ENCODE measurements at places on chromosomes 13 and 19. TPM values are rescaled to one million over a fixed set of nuclear protein-coding genes. Genes with fewer than 3 reads are reported as not detected.
A peak's percentile ranks its signal among the peaks of the same experiment; 100 is the strongest.

DNA sequence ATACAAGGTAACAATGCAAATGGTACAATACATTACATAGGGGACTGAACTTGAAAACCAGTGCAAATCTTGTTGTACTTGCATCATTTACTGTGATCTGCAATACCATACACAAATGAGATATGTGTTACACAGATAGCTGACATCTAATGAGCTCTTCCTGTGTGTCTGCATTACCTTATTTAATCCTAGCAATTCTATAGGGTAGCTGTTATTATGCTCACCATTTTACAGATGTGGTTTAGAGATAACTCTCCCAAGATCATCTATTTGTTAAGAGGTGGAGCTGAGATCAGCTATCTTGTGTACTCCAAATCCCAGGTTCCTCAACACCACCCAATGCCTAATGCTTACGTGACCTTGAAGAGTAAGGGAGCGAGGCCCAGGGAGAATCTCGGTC, 21.4 kb upstream of the SERP2 start:
- DNase-seq: no peak

GRCh38 chr13:18628428-18628827, 553.2 kb downstream of the TUBA3C start:
- DNase-seq: no peak

- DNase-seq: peak; percentile 33
Observed at GRCh38 chr19:2150794-2151338, 500 bp downstream of the AP3D1 start.

DNA sequence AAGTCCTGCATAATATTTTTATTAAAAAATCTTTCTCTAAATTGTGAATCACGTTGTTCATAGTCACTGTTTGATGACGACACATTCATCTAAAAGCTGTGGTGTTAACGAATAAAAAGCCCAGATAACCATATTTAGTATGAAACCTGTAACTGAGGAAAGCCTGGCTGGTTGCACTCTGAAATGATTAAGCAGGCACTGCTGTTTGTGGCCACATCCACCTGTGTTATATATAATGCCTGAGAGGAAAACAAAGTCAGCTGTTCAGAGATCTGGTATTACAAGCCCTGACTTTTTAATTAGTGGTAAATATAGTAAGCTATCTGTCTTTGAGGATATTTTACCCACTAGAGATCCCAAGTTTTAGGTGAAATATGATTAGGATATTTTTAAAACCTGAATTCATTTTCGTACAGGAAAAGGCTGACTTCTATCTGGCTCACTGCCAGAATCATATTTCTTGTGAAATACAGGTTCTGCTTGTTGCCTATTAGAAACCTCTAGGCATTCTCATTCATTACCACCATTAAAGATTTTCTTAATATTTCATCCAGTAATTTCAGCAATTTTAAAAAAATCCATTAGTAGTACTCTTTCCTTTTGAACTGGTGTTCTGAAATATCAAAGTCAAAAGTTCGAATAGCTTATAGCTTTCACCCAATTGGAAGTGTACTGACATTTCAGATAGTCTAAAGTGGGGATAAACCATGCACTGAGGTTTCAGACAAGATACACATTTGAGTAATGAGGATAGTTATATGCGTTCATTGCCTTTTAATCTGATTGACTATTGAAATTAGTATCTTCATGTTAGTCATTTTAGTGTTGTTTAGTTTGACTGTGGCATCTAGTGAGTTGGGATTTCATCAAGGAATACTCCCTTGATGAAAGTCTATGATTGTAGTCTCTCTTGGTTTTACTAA, 79.7 kb downstream of the LMO7 start:
- peak; percentile 16 for DNase-seq

GRCh38 chr19:35859414-35859813, 2.7 kb downstream of the KIRREL2 start:
- no peak for DNase-seq

- DNase-seq: no peak
Observed at GRCh38 chr19:13670846-13671245, 93.5 kb upstream of the MRI1 start.

- no peak for DNase-seq
Observed at GRCh38 chr13:23656637-23657371, 86.6 kb downstream of the TNFRSF19 start.

DNA sequence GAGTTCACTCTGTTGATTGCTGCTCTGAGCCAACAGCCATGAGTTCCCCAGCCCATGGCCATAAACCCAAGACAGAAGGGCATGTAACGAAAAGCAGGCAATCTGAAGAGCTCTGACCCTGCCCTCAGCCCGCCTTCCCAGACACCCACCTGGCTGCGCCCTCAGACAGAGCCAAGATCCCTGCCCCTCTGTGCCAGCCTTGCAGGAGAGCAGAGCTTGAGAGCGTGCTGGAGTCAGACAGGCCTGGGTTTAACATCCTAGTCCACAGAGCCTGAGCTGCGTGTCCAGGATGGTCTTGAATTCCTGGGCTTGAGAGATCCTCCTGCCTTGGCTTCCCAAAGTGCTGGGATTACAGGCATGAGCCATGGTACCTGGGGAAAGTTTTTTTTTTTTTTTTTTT, 19.0 kb upstream of the EMC10 start:
- DNase-seq: no peak

DNA sequence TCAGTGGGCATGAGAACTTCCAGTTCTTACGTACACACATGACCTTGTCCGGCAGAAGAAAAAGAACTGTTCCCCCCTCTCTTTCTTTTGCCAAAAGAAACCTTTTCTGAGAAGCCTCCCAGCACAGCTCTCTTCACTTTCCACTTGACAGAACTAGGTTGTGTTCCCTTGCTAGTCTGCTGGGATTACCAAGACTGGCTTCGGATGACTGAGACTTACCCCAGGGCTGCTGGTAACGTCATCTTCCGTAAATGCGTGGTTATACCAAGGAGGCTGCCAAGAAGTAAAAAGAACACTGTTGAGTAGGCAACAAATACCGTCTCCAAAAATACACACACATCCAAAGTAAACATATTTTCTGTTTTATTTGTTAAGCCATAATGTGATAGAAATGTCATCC, 908.2 kb downstream of the EFNB2 start:
- DNase-seq: no peak

DNA sequence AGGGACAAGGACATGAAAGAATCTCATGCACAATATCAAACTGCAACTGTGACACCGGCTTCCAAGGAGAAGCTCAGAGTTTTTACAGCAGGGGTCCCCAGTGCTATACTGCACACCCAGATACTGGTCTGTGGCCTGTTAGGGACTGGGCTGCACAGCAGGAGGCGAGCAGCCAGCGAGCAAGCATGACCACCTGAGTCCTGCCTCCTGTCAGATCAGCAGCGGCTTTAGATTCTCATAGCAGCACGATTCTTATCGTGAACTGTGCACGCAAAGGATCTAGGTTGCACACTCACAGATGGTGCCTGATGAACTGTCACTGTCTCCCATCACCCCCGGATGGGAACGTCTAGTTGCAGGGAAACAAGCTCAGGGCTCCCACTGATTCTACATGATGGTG, 13.1 kb upstream of the CD22 start:
- no peak for DNase-seq

DNA sequence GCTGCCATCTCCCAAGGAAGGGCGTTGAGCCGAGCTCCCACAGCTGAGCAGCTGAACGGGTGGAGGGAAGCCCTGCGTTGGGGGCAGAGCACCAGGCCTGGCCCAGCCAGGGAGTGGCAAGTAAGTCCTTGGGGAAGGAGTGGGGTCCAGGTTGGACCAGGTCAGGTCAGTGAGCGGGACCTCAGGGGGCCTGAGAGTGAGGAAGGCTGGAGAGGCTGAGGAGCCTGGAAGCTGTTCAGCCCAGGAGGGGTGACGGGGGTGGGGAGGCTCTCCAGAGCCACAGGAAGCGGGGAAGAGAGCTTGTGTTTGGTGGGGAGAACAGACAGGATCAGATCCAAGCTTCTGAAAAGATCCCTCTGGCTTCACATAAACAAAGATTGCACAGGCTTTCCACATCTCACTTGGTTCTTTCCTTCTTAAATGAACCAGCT, 55.4 kb upstream of the ATP12A start:
- no peak for DNase-seq

DNA sequence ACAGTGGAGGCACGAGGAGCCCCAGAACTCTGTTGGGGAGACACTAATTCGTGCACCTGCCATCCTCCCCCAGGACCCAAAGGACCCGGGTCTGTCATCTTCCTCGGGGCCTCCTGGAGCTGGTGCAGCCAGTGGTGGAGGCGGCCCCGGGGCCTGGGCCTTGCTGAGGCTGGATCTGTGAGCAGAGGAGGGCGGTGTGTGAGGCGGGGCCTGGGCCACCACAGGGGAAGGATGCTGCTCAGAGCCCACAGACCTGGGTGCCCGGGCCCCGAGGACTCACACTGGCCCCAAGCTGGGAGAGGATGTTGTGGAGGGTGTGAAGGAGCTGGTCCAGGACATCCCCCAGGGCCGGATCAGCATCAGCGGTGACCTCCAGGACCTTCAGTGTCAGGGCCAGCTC, 8.3 kb downstream of the IFNL3 start:
- peak; percentile 38 for DNase-seq

- DNase-seq: no peak
Observed at GRCh38 chr13:50678464-50679162, 164.9 kb downstream of the DLEU7 start.

DNA sequence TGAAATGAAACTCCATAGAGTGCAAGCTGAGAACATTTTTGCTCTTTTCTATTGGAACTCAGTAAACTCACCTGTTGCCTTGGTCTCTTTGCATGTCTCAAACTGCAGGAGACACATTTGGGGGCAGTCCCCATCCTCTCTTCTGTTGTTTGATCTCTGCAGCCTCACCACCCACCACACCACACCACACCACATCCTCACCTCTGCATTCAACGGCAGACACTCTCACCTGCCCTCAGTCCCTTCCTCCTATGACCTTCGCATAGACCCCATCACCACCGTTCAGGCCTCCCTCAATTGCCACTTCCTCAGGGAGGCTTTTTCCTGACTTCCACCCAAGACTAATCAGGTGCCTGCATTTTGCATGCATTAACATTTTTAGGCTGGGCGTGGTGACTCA, 14.4 kb upstream of the TPM4 start:
- peak; percentile 58 for DNase-seq

- no peak for DNase-seq
Observed at GRCh38 chr19:19743176-19743575, 10.3 kb upstream of the ZNF14 start.

GRCh38 chr19:57465680-57466381, 8.9 kb upstream of the VN1R1 start:
- peak; percentile 20 for DNase-seq

GRCh38 chr19:12884926-12885748, 1.9 kb downstream of the KLF1 start:
- peak; percentile 96 for DNase-seq

DNA sequence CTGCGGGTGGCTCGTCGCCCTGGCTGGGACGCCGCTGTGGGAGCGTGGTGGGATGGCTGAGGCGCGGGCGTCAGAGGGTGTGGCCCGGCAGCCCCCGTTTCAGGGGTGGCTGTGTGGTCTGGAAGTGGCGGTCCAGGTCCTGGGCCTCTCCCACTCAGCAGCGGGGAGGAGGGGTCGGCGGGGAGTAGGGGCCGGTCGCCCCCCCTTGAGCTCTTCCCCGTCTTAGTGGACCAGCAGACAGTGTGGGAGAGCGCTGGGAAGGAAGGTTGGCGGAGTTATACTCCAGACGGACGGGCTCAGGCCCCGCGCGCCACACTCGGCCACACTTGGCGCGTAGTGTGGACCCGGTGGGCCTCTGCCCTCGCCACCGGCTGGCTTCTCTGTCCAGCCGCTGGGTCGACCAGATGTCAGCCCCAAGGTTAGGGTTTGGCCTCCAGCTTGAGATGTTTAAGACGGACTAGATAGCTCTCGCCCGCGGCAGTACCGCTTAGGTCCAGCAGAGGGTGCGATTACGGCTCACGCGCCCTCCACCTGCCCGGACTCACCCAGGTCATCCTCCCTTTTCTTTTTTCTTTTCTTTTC, 21.7 kb upstream of the ZNF429 start:
- peak; percentile 77 for DNase-seq

- DNase-seq: no peak
Observed at GRCh38 chr19:1233115-1233667, 4.6 kb downstream of the CBARP start.

DNA sequence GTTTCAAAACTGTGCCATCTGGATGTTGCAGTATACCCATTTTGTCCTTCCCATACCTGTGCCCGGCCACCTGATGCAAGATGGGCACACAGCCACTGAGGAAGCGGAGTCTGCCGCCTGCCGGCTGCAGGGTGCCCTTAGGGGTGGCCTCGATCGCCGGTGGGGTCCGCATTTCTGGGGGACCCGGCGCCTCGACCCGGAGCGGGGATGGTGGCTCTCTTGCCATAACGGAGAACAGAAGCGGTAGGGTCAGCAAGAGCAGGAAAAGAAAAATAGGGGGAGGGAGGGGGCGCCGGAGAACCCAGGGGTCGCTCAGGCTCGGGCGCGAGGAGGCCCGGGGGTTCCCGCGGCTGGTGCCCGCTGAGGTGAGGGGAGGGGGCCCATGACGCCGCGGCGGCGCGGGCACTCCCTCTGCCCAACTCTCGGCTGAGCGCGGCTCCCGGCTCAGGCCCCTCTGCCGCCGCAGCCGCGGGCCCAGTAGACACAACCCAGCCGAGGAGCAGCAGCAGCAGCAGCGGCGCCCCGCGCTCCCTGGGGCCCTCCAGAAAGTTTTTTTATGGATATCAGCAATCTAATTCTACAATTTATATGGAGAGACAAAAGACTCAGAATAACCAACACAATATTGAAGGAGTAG, 13.8 kb upstream of the CYP4F2 start:
- DNase-seq: no peak

- no peak for DNase-seq
Observed at GRCh38 chr13:67062160-67062559, 168.0 kb downstream of the PCDH9 start.

DNA sequence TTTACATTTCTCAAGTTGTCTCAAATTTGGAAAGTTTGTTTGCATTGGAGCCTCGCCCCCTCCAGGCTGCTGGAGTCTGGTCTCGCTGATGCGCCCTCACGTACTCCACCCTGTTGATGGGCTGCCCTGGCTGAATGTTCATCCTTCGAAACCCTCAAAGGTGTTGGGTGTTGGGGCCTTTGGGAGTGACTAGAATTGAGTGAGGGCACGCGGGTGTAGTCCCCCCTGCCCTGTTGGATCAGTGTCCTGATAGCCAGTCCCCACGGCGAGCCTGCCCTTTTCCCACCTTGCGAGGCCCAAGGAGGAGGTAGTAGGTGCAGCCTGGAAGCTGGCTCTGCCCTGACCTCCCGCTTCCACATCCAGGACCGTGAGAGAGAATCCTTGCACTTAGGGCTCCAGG, 14.8 kb downstream of the TFDP1 start:
- no peak for DNase-seq

GRCh38 chr19:11463391-11463790, 17.5 kb downstream of the ELAVL3 start:
- DNase-seq: peak; percentile 37

- peak; percentile 78 for DNase-seq
Observed at GRCh38 chr19:54523403-54523802, 20.8 kb downstream of the LAIR2 start.

- no peak for DNase-seq
Observed at GRCh38 chr19:4086411-4086867, 19.7 kb upstream of the ZBTB7A start.

The LSM14A gene
- 106 TPM for total RNA-seq

The ZNF554 gene
- 2.0 TPM for total RNA-seq

The EBI3 gene
- total RNA-seq: 11.0 TPM

The PRRG2 gene
- 0.85 TPM for total RNA-seq

The RASL11A gene
- total RNA-seq: 4.8 TPM

The PNMA8A gene
- total RNA-seq: 0.17 TPM

The ZNF560 gene
- total RNA-seq: not detected

The IZUMO2 gene
- not detected for total RNA-seq

The C13orf42 gene
- total RNA-seq: not detected

The TMEM38A gene
- 0.76 TPM for total RNA-seq

The ZNF563 gene
- total RNA-seq: 6.3 TPM

The PRODH2 gene
- not detected for total RNA-seq

The F2RL3 gene
- total RNA-seq: not detected

The PDE4C gene
- not detected for total RNA-seq

The PHF11 gene
- 89.2 TPM for total RNA-seq

The CEACAM3 gene
- not detected for total RNA-seq

The SUPT5H gene
- 183 TPM for total RNA-seq

All from activated CD4-positive, alpha-beta memory T cell treated with anti-CD3 and anti-CD28 coated beads for 36 hours (primary cell).